ENCODE measurements at places on chromosomes 1 and 21.

DNA sequence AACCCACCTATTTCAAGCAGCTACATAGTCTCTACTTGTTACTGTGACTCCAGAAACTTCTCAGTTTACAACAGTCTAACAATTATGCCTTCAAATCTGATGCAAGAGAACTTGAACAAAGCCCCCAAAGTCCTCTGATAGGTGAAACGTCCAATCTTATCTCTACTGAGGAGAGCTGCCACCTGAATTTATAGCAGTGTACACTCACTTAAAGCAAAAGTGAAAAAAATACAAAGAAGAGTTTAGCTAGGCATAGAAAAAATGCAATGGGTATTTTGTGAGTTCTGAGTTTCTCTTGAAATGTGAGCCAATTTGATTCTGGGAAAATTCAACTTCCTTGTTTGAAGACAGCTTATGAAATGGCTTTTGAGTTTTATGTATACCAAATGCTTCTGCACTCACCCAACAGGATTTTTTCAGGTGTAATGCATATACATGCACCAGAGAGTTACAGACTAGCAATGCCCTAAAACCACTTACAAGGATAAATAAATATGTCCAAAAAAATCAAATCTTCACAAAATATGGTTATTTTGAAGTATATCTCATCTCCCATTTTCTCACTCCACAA lies 17.8 kb upstream of the CLIC6 start:
- DNase-seq, result no peak

GRCh38 chr1:31072304-31072746 lies 6.8 kb upstream of the PUM1 start:
- no peak for DNase-seq

- DNase-seq, result peak; percentile 38
These were observed 5.9 kb upstream of the MYOM3 start for GRCh38 chr1:24117722-24118409.

DNA sequence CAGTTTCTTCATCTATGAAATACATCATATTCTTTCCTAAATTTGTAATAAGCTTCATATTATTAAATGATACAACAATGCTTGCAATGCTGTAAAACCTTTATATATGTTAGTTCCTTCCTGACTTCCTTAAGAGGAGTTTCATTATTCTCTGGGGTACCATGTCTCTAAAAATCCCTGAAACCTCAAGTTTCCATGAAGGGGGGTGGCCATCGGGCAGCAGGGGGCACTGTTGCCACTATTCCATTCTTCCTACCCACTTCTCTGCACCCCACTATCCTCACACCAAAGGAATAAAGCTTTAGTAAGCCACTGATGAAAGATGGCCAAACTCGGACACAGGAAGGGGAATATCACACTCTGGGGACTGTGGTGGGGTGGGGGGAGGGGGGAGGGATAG lies 9.0 kb upstream of the DMRTB1 start:
- DNase-seq, result no peak

DNA sequence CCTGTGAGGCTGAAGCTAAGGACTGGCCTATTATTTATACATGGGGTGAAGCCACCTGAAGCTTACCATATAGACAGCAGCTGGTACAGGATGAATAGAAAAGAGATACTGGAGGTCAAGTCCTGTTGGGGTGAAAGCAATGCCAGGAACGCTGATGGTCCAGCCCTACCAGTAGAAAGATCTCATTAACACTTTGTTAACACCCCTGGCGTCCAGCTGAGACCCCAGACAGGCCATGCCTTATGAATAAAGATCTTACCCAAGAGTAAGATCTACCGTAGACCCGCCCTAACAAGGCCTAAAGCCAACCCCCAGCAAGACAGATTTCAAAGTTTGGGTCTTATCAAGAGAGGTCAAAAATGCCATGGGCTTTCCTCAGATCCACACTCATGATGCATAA lies 34.7 kb downstream of the ST3GAL3 start:
- DNase-seq, result no peak

- DNase-seq, result peak; percentile 60
These were observed 30.9 kb upstream of the UBE2U start for GRCh38 chr1:64172458-64172983.

GRCh38 chr1:207040181-207040533 lies 7.6 kb upstream of the C1orf116 start:
- DNase-seq, result no peak

- DNase-seq, result no peak
These were observed 19.2 kb upstream of the GUCA2B start for GRCh38 chr1:42133809-42134526.

- no peak for DNase-seq
These were observed 70.0 kb downstream of the IL23R start for GRCh38 chr1:67236277-67236676.

DNA sequence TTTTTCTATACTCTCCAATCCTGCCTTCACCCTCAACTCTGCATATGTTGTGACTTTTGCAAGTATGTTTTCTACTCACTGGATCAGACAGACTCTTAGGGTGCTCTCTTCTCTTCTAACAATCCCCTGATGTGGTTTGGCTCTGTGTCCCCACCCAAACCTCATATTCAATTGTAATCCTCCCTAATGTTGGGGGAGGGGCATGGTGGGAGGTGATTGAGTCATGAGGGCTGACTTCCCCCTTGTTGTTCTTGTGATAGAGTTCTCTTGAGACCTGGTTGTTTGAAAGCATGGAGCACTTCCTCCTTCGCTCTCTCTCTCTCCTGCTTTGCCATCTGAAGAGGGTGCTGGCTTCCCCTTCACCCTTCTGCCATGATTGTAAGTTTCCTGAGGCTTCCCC lies 148.9 kb upstream of the IGSF21 start:
- no peak for DNase-seq

DNA sequence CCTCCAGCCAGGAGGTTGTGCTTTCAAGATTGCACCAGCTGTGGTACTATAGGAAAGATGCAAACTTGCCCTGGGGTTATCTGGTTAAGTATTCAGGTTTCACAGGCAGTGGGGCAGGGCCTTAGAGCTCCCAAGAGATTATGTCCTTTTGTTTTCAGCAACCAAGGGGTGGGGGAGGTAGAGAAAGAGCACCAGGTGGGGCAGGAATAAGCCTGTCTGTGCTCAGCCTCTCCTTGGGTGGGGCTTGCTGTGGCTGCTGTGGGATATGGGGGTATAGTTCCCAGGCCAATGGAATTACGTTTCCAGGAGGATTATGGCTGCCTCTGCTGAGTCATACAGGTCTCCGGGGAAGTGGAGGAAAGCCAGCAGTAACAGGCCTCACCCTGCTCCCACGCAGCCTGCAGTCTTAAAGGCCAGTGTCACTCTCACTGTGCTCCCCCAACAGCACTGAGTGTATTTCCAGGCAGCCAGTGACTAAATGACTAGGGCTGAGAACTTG lies 508.6 kb downstream of the RWDD3 start:
- DNase-seq, result peak; percentile 26

GRCh38 chr1:77986810-77987209 lies 7.9 kb upstream of the FUBP1 start:
- no peak for DNase-seq

GRCh38 chr1:58030456-58030855 lies 516.1 kb downstream of the OMA1 start:
- no peak for DNase-seq

DNA sequence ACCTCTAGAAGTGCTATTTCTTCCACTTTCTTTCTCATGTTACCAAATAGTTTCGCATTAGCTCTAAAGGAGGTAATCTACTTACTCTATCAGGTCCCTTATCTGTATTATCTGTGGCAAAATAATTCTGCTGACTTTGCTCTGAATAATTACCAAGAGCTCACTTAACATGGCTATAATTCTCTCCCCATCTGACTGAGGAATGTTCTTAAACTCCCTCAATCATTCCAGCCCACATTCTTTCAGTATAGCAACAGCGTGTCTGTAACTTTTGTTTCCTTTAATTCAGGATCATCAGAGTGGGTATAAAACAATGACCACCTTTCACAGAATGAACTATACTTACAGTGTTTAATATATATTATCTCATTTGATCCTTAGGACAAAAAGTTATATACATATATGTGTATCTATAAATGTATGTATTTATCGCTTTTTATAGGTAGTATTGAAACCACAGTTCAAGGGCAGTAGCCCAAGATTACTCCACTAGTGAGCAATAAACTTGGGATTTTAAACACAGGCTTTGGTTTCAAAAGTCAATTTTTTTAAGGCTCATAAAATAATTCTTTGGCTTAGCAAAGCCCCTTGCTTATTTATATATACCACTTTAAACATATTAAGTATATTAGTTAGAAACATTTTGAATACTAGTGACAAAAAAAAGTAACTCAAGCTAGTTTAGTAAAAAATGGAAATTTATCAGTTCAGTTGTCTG lies 36.1 kb upstream of the ST6GALNAC3 start:
- peak; percentile 57 for DNase-seq

DNA sequence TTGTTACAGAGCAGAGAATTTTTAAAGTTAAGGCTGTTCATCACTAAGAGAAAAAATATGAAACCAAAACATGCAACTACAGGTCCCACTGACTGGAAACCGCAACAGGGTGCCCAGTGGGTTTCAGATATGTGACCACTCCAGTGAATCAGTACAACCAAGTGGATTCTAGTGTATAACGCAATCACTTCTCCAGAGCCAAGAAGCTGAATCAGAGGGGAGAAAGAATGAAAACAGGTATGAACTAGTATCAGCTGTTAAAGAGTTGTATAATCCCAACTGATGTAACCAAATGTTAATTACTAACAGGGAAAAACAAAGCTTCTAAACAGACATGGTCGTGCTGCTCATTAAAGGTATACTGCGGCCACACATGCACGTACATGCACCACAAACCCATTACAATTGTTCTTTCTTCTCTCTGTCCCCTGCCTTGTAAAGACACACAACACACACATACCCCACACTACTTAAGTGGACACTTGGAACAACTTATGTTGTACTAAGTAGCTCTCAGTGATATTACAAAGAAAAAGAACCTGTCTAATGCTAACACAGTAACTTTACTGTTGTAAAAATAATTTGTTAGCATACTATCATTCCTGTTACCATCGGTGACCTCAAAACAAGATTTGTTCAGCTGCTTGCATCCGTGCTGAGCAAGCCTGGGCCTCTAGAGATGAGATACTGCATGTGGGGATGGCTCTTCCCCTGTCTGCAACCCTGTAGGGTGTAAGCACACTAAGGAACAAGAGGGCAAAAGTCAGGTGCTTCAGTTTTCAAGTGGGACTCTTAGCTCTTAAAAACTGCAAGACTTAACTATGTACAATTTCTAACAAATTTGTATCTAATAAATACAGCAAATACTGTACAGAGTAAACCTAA lies 74.2 kb downstream of the PTPN14 start:
- DNase-seq, result peak; percentile 97

DNA sequence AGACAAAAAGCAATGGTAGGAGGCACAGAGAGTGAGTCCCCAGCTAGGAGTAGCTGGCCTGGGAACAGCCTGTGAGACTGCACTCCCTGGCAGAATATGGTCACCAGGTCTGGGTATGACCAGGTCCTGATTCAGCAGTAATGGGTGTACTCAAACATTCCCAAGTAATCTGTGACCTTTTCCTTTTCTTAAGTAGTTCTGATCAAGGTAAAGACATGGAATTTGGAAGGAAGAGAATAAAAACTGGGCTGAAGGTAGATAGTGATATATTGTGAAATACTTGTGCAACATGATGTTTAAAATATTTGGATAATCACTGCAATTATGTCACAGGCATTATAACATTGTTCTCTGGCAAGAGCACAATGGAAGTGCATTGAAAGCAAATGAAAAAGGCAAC lies 147.2 kb upstream of the DPYD start:
- DNase-seq, result no peak

DNA sequence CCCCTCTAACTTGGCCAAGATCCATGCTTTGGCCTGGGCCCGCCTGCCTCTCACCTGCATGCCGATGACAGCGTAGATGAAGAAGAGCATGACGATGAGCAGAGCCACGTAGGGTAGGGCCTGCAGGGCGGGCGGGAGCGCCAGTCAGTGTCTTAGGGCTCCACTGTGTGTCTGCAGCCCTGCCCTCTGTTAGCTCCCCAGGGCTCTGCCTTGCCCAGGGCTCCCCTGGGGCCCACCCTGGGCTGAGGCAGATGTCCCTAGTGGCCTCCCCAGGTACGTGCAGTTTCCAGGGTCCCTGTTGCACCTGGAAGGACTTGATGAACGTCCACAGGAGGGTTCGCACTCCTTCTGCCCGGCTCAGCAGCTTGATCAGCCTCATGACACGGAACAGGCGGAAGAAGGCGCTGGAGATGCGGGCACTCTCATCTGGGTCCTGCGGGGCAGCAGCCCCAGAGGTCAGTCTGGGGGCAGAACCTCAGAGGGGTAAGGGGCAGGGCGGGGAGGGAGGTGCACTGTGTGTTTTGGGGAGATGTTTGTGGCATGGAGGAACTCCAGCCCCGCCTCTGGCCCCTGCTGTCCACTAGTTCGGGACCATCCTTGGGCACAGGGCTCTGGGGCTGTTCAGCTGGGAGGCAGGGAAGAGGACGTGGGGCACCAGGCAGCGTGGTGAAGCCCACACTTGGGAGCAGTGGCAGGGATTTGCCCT lies 29.8 kb upstream of the KIF21B start:
- no peak for DNase-seq

- no peak for DNase-seq
These were observed 4.6 kb downstream of the IFFO2 start for GRCh38 chr1:18951818-18952391.

- no peak for DNase-seq
These were observed 245.7 kb upstream of the PTBP2 start for GRCh38 chr1:96475903-96476302.

DNA sequence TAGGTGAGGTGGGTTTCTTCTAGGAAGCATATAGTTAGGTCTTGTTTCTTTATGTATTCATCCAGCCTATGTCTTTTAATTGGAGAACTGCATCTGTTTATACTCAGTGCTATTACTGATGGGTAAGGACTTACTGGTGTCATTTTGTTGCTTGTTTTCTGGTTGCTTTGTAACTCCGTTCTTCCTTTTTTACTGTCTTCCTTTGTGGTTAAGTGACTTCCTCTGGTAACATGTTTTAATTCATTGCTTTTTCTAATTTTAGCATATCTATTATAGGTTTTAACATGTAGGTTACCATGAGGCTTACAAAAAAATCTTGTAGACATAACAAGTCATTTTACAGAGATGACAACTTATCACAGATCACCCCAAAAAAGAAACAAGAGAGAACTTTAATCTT lies 160.8 kb downstream of the VAV3 start:
- DNase-seq, result no peak

DNA sequence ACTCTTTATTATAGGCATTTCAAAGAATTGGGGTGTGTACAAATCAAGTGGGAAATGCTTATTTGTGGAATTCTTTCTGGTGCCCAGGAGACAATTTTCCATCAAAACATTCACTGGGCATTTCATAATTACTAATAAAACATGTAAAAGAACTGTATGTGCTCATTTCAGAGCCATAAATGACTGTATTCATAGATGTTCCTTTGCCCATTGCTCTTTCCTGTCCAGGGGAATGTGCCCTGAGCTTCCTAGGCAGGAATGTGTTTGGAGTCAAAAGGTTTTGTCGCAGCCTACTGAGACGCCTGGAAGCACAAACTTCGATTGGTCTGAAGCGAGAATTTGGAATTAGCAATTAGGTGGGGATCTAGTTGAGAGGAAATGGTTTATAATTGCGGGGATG lies 43.7 kb upstream of the EXOSC10 start:
- no peak for DNase-seq

- no peak for DNase-seq
These were observed 176.6 kb upstream of the PBX1 start for GRCh38 chr1:164382384-164382783.

- DNase-seq, result peak; percentile 60
These were observed 12.1 kb downstream of the IRF2BP2 start for GRCh38 chr1:234597894-234598293.

Measured in iris pigment epithelial cell (primary cell).